ENCODE measurements at places on chromosomes 2 and 18.
A peak's percentile ranks its signal among the peaks of the same experiment; 100 is the strongest.

DNA sequence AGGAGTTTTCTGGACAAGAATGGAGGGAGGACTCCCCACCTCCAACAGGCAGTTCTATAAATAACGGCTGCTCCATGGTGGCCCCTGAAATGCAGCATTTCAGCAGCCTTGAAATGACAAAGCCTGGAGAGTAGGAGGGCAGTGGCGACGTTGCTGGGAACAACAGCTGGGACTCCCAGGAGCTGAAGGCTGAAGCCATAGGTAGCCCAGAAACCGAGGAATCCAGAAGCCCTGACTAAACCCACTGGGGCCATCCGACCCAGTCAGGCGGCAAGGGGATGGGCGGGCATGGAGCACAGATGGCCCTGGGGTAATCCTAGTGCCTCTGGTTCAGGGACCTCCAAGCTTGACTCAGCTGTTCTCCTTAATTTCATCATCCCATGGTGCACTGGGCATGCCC is 9.0 kb downstream of the PRKAG3 start:
- DNase-seq: no peak

DNA sequence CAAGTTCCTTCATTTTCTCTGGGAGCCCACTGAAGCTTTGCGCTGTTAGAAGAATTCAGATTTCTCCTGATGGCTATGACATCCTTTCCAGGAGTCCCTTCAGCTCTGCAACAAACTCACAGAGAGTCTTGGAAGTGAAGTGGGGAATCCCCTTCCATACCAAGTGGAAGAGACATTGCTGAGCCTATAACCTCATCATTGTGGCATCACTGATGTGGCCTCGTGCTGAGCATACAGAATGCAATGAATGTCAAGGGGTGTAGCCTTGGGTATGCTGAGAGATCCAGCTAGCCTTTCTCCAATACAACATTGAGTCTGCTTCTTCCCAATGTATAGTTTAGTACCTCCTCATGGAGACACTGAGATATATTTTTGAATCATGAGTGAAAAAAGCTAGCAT is 311.1 kb upstream of the RAB12 start:
- no peak for DNase-seq

DNA sequence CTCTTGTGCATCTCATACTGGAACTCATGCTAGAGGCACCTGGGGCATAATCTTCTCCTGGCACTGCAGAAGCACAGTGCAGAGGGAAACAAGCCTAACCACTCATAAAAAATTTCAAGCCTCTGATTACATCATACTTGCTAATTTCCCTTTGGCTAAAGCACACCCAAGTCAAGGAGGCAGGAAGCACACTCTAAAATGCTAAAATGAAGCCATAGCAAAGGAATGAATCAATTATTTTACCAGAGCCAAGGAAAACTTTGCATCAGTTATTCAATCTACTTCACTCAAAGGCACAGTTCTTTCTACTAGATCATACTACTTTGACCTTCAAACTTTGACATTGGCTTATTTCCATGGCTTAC is 79.6 kb upstream of the SPOPL start:
- DNase-seq: no peak

DNA sequence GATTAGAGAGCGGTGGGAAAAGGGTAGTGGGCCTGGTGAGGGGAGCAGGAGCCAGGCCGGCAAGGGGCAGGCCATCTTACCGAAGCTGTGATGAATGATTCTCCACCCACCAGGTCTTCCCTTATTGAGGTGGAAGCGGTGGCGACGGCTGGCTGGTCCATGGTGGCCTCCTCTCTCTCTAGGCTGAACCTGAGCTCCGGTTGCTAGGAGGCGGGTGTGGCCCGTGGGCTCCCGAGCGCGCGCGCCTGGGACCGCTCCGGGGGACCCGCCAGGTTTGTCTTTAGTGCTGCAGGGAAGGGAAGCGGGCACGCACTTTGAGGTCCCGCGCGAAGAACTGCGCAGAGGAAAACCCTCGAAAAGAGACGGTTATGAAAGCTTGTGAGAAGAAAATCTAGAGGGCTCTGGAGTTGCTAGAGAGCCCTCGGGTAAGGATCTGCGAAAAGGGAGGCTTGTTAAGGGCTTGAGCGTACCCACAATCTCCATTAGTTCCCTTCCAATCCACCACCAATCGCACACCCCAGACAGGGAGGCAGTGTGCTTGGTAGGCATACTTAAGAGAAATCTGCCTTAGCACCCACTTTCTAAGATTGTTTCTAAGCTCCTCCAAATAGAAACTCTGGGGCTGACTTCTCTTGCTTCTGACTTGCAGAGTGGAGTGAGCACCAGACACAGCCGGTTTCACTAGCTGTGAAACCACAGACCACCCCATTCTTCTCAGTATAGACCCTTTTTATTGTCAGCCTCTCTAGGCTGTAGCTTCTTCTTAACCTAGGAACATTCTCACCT is at the start of gene STPG4:
TSS of gene STPG4 (minus strand) at position 218 of the 786 bp plus-strand sequence. CDS start at position 161, 57 bp downstream.
- DNase-seq: no peak

GRCh38 chr2:142983174-142983573 is 105.7 kb downstream of the KYNU start:
- no peak for DNase-seq

DNA sequence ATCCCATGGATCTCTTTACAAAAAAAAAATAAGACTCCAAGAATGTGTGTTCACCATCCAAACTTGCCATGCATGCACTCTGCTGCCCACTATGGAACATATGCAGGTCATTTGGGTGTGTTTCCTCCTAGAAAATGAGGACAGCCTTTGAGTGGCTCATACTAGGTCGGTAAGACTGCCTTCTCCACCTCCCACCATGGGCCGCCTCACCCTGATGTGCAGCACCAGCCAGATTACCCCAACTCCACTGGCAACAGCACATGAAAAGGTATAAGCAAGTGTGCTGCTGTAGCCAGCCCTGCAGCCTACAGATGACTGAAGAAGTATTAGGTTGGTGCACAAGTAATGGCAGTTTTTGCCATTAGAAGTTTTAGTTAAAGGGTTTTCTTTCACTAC is 214.2 kb downstream of the ATAD2B start:
- no peak for DNase-seq

GRCh38 chr2:223247136-223247535 is 195.1 kb downstream of the KCNE4 start:
- DNase-seq: no peak

GRCh38 chr2:239858179-239858578 is 167.0 kb downstream of the NDUFA10 start:
- DNase-seq: peak; percentile 36

DNA sequence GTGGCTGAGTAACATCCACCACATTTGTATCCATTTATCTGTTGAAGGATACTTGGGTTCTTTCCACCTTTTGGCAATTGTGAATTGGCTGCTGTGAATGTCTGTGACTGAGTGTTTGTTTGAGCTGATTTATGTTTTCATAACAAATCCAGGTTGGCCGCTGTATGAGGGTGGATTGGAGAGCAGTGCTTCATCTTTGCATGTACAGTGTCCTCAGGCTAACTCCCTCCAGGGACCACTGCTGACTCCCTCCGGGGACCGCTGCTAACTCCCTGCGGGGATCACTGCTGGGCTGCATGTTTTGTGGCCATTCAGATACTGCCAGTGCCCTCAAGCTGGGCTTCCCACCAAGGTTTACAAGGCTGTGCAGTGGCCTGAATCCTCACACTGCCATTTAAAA is 10.2 kb downstream of the BOK start:
- no peak for DNase-seq

DNA sequence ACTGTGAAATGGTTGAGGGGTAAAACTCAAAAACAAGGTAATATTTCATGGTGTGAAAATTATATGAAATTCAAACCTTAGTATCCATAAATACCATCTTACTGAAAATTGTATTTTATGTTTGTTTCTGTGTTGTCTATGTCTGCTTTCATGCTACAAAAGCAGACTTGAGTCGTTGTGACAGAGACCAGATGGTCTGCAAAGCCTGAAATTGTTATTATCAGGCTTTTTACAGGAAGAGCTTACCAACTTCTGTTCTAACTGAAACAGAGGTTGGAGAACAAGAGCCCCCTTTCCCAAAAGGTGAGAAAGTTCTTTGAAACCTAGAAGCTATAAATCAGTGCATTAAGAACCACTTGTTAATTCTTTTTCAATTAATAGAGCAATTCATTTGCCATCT is 110.0 kb downstream of the COL4A4 start:
- no peak for DNase-seq

- no peak for DNase-seq
Observed at GRCh38 chr2:109376115-109376514, 237.7 kb downstream of the SEPTIN10 start.

GRCh38 chr2:229054311-229054710 is 216.8 kb downstream of the PID1 start:
- no peak for DNase-seq

DNA sequence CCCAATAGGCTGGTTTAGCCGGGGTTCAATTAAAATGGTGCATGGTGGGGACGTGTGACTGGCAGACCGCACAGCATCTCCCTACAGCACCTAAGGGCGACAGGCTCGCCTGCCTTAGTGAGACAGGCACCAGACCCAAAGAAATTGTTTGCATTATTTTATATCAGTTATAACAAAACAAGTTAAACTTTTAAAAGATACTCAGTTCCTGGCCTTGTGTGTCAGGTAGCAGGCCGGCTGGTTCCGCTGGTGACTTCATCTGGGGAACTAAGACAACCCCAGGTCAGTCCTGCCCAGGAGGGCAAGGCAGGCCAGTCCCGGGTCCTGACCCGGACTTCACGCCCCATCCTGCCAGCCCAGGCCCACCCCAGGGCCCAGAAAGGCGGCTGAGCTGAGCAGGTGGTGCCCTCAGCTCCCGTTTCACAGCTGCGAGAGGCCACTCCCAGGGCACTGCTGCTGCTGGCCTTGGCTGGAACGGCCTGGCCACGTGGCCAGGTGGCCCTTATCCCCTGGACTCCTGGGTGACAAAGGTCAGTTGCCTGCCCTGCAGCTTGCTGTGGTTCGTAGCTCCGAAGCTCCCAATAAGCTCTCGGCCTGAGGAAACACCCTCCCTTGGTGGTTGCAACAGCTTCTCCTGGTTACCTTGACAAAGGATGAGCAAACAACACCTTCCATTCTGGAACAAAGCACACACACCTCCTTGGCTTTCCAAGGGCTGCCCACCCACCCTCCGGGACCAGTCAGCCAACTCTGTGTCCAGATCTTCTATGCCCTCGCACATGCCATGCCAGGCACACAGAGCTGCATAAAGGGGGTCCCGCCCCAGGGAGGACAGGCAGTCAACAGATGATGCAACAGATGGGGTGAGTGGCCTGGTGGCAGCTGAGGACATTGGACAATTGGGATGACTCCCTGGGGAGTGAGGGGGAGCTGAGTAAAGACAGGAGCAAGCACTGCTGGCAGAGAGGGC is 11.3 kb upstream of the AGXT start:
- no peak for DNase-seq

GRCh38 chr2:15560140-15560987 is 770 bp downstream of the NBAS start:
- no peak for DNase-seq

- DNase-seq: no peak
Observed at GRCh38 chr2:85893428-85894258, 4.9 kb upstream of the ST3GAL5 start.

GRCh38 chr2:183148955-183149354 is 24.7 kb downstream of the NUP35 start:
- no peak for DNase-seq

DNA sequence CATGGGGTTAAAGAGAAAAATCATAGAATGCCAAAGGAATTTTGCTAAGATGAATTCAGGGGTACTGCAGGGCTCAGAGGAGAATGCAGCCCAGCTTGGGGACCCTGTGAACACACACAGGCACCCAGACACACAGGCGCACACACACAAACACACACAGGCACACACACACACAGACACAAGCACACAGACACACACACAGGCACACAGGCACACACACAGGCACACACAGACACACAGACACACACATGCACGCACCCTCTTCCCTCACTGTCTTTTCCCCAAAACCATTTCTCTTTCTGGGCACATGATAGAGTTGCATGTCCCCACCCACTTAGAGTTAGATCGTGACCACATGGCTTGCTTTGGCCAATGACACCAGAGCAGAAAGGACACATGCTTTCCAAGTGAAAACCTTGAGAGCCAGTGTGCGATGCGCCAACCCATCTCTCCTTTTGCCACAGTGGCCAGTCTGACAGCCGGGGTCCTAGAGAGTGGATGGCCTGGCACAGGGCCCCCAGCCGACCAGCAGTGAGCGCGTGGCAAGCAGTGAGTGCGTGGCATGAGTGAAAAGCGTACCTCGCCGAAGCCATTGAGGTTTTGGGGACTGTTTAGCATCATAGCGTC is 163.3 kb downstream of the KLHL29 start:
- no peak for DNase-seq

DNA sequence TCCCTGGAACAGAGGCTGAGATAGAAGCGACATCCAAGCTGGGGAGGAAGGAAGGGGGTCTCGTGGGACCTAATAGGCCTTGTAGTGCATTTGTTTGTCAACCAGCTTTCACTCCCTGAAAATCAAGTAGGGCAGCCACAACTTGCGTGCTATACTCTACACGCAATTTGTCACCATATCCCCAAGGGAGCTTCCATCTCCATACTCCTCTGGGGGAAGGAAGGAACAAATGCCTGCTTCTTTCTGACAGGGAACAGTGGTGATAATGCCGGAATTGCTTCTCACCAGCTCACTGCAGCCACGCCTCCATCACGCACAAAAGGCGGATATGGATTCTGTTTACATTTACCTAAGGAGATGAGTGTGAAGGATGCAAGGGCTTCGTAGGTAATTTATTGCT is 213.4 kb downstream of the TMEM163 start:
- no peak for DNase-seq

DNA sequence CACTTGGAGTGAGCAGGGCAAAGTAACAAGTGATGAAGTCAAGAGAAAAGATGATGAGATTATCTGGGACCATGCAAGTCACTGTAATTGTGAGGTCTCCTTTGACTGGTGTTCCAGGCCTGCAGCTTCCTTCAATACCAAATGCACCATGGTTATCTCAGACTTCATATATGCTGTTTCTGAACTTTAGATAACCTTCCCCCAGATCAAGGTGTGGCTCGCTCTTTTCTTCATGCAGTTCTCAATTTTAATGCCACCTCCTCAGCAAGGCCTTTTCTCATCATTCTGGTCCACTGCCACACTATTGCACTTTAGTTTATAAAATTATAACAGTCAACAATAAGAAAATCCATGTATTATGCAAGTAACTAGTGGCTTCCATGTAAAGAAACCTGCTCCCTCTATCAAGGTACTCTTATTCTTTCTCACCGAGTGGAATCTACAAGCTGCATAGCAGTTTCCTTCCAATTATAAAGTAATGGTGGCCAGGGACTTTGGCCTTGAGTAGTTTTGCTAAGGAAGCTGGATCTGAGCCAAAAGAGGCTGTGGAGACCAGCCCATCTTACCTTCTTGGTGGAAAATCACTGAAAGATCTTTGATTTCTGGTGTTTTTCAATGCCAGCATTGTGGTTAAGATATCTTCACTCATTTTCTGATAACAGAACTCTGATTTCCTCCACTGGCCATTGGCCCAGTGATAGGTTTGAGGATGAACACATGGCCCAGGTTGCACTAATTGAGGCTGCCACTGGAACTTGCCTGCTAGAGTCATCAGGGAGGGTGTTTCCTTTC is 113.6 kb downstream of the KCNE4 start:
- DNase-seq: no peak

DNA sequence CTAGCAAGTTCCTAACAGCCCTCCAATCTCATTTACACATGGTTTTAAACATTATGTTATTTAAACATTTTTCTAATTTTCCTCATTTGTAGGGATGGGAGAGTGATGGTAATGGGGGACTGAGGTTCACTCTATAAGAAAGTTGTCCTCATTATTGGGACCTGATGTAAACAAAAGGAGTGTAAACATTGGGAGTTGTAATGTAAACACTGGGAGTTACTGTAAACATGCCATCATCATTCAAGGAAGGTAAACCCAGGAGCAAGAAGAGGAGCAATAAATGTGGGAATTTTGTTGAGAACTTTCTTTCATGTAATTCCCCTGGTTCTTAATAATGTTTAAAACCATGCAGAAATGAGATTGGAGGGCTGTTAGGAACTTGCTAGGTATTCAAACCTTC is 17.8 kb downstream of the RFTN2 start:
- DNase-seq: no peak
